RPMI7951 (cell line): ENCODE measurements at places on chromosomes 5 and 9. TPM values are rescaled to one million over a fixed set of nuclear protein-coding genes. Genes with fewer than 3 reads are reported as not detected.

Gene CD74
- 38.7 and 53.3 TPM in 2 replicates for total RNA-seq

- no peak for DNase-seq
Measured at GRCh38 chr9:99743006-99743405, 78.7 kb upstream of the NR4A3 start.

DNA sequence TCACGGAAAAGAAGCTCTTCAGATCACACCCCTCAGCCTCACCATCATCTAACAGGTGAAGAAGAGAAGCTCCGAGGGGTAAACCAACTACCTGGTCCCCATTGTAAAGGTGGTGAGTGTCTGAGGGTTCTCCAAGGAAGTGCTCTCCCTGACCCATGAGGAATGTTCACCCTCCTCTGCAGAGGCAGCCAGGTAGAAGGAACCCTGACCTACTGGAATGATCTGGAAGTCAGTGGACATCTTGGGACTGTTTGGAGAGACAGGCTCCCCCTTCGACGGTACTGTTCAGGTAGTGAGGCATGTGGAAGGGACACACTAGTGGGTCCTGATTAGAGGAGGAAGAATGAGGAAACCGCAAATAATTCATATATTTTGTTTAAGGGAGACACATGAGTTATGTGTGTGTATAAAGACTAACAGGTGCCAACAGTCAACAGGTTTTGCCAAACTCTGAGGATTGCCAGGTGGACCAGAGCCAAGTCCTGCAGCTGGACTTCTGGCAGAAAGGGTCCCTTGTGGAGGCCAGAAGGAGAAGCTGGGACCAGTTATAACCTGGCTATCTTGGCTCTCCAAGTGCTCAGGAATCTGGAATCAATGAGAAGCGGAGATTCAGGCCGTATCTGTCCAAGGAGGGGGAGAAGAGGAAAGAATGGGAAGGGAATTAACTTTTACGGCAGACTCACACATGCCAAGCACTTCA, 3.0 kb upstream of the ZBTB34 start:
- no peak for DNase-seq

GRCh38 chr9:127452691-127453090, 1.4 kb downstream of the LRSAM1 start:
- DNase-seq, result peak; percentile 32

GRCh38 chr9:137552022-137552768, 516 bp downstream of the MRPL41 start:
- peak; percentile 11 for DNase-seq
